Muscle of back (tissue), 13 donors: ENCODE measurements at places on chromosomes 3 and 15. TPM values are rescaled to one million over a fixed set of nuclear protein-coding genes. Genes with fewer than 3 reads are reported as not detected.

DNA sequence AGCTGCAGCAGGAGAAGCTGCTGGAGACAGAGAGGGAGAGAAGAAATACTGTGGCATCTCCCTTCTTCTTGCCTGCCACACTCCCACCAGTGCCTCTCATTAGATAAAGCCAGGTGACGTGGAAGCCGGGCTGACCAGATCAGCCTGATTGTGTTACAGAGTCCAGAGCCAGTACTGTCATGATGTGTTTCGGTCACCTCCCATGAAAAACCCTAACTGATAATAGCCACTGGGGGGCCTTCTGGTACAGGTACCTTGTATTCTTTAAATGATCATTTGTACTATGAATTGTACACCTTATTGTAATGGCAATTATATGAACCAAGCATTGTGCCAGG lies 125.8 kb upstream of the TMEM108 start:
- DNase-seq: no peak

The SRGAP3 gene
- 21.5 TPM for polyA plus RNA-seq

The RUBCN gene
- 13.8 TPM for polyA plus RNA-seq

DNA sequence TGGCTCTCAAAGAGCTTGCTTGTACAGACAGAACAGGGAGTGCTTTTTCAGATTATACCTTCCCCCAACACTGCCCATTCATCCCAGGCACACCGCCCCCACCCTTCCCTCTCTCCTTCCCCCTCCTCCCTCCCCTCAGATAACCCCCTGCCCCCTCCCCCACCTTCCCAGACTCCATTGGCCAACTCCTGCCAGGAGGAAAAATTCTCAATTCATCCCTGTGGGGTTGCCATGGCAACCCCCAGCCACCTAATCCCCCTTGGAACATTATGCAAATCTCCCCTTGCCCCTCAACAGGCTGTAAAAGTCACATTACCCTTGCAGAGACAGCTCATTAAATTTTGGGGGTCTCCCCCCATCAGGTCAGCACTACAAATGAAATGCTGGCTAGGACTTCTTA lies 14.3 kb downstream of the TLE3 start:
- DNase-seq: no peak

The RTP1 gene
- not detected for polyA plus RNA-seq

DNA sequence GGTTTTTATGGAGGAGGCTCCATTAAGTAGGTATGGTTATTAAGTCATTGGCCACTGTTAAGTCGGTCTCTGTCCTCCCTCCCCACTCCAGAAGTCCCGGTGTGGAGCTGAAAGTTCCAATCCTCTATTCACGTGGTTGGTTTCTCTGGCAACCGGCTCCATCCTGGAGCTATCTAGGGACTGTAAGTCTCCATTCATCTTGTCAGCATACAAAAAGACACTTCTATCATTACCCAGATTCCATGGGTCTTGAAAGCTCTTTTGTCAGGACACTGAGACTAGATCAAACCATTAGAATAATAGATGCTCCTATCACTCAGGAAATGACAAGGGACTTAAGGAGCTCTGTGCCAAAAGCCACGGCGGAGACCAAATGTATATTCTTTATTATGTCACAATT lies 110.3 kb downstream of the PIK3CB start:
- no peak for DNase-seq

DNA sequence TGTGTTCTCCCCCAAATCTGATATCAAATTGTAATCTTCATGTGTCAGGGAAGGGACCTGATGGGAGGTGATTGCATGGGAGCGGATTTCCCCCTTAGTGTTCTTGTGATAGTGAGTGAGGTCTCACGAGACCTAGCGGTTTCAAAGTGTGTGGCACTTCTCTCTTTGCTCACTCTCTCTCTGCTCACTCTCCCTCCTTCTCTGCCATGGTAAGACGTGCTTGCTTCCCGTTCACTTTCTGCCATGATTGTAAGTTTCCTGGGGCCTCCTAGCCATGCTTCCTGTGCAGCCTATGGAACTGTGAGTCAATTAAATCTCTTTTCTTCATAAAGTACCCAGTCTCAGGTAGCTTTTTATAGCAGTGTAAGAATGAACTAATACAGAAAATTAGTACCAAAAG lies 30.6 kb upstream of the OR5H6 start:
- DNase-seq: no peak

The MEIS2 gene
- polyA plus RNA-seq: 10.2 TPM

The FGD5 gene
- polyA plus RNA-seq: 18.5 TPM
